ENCODE measurements at places on chromosomes 11 and 22.

- no peak for DNase-seq
Measured at GRCh38 chr11:43504316-43504950, 145.7 kb downstream of the TTC17 start.

DNA sequence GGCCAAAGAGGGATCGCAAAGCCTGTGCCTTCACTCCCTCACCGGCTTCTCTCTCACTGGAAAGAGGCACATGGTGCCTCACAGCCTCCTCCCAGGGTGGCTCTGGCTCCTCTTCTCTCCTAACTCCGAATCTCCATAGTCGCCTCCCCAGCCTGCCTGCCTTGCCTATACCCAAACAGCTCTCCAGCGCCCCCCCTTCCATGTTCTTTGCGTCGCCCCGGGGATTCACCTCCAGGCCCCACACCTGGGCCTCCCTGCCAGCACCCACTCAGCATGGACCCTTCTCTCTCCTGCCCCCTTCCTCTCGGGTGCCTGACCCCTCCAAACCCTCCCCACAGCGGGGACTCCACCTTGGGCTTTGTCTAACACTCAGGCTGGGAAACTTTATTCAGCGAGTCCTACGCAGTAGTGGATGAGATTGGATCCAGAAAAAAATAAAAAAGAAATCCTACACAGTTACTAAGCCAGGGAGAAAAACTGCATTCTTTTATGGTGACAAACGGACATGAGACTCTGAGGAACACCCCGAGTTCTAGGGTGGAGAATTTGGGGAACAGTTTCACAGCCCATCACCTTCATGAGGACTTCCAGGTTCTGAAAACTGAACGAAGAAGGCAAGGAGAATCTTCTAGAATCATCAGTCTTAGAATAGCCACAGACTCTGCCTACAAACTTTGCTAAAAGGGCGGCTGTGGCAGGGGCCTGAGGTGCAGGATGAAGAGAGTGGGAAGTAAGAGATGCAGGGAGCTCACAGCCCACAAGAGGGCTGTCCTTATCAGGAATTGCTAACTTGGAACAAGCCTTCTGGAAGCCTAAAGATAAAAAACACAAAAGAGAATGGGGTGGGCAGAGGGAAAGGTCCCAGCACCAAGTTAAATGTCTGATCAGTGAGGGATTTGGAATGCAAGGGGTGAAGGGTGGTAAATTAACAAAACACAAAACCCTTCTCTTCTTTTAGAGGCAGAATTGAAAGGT is 5.3 kb downstream of the PPM1F start:
- peak; percentile 6 for DNase-seq

DNA sequence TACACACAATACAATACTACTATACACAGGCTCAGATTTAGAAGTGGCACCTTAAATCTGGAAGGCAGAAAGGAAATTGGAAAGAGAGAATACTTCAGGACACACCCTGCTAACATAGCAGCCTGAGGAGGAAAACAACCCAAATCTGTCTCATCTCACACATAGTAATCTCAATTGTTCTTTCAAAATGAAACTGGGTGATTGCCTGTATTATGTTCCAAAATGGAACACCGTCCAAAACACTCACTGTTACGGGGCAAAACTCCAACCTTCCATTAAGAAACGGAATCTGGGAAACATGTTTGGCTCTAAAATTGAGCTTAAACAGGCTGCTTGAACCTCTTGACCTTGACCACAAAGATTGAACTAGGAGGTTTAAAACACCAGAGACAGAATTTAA is 572.6 kb downstream of the OPCML start:
- no peak for DNase-seq

- DNase-seq = no peak
Measured at GRCh38 chr11:105046898-105047579, 1.9 kb upstream of the CARD16 start.

DNA sequence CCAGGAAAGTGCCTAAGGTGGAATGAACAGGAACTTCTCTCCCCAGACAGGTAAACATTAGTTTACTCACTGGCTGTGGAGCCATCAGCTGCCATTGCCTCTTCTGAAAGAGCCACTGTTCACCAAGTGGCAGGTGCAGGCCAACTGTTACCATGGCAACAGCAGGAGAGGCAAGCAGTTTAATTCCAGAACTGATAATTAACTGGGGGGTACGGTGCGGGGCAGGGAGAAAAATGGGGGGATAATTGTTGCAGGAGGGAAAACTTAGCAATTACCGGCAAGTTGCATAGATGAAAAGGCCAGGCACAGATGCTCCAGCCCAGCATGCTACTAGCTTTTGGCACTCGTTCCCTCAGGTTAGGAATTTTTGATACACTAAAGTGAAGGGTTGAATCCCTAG is 85.1 kb downstream of the TRIM44 start:
- no peak for DNase-seq

- peak; percentile 45 for DNase-seq
Measured at GRCh38 chr11:35304386-35304775, 115.0 kb downstream of the SLC1A2 start.
